ENCODE measurements at places on chromosomes 3 and 15. TPM values are rescaled to one million over a fixed set of nuclear protein-coding genes. Genes with fewer than 3 reads are reported as not detected.

Gene SPINK8
- not detected for total RNA-seq

- no peak for DNase-seq
Observed at GRCh38 chr3:123246866-123247265, 45.1 kb downstream of the SEC22A start.

- DNase-seq, result no peak
Observed at GRCh38 chr3:138817695-138818094, 17.0 kb downstream of the PIK3CB start.

Gene WDR48
- 16.4 TPM for total RNA-seq

GRCh38 chr15:88832820-88833730, 29.8 kb downstream of the ACAN start:
- no peak for DNase-seq

DNA sequence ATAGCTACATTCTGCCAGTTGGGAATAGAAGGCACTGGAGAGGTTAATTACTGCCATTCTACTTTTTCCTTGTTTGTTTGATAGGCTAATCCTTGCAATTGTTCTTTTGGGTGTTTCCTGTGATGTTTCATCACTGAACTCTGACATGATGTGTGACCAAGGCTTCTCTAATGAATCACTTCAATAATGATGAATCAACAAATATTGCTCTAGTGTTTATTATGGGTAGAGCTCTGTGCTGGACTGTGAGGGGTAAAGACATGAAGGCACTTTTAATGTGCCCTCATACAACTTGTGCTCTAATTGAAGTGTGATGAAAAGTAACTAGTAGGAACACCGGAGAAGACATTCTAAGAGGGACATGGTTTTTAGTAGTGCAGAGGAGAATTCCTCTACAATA, 233.6 kb downstream of the WDR72 start:
- DNase-seq, result no peak

DNA sequence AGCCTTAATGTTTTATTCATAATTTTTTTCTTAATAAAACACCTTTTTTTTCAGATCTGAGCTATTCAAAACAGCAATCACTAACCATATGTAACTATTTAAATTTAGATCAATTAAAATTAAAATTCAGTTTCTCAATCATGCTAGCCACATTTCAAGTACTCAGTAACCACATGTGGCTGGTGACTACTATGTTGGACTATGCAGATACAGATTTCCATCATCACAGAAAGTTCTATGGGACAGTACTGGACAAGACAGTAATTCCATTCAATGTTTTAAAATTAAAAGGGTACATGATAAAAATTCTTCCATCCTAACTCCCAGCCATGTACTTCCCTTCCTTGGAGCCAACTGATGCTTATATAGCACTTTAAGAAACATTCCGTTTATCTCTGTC, 119.3 kb downstream of the GLDN start:
- DNase-seq, result no peak

- DNase-seq, result no peak
Observed at GRCh38 chr3:126685021-126685420, 19.0 kb upstream of the CHCHD6 start.

DNA sequence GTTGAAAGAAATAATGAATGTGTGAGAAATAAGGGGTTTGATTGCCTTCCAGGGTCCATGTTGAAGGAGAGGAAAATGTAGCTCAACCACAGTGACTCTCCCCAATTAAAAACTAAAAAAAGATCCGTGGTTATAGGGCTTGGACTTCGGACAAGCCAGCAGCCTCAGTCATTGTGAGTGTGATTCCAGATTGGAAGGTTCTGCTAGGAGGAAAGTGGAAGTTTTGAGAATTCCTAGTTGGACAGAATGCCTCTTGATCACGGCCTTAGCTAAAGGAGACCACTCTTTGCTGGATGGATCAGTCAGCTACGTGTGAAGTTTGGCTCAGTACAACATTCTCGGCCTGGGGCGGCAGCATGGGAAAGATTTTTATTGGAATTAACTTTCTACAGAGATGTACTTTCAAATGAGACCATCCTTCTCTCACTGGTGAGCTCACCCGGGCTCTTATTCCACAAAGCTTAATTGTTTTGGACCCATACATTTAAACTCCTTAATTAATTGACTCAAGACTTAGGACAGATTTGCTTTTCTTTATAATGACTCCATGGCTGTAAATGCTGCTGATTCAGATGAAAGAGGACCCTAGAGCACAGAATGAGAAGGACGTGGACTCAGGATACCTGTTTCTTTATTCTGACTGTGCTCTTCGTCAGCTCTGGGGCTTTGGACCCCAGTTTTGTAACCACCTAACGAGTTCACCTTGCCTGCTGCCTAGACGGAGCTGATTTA, 27.5 kb downstream of the FLNB start:
- no peak for DNase-seq

DNA sequence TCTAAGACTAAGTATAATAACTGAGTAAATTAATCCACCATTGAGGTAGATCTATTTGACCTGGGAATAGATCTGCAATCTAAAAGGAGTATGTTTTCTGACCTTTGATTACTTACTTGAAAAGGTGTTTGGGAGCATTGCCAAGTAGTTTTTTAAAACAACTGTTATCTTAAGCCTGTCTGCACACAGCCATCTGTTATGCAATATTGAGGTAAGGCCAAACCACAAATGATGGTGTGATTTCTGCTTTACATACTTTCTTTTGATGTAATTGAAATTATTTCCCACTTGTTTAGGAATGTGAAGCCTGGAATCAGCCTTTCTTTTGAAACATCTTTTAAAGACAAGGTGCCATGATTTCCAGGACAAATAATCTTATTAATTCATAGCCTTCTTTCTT, 274.0 kb downstream of the BBX start:
- DNase-seq, result no peak

DNA sequence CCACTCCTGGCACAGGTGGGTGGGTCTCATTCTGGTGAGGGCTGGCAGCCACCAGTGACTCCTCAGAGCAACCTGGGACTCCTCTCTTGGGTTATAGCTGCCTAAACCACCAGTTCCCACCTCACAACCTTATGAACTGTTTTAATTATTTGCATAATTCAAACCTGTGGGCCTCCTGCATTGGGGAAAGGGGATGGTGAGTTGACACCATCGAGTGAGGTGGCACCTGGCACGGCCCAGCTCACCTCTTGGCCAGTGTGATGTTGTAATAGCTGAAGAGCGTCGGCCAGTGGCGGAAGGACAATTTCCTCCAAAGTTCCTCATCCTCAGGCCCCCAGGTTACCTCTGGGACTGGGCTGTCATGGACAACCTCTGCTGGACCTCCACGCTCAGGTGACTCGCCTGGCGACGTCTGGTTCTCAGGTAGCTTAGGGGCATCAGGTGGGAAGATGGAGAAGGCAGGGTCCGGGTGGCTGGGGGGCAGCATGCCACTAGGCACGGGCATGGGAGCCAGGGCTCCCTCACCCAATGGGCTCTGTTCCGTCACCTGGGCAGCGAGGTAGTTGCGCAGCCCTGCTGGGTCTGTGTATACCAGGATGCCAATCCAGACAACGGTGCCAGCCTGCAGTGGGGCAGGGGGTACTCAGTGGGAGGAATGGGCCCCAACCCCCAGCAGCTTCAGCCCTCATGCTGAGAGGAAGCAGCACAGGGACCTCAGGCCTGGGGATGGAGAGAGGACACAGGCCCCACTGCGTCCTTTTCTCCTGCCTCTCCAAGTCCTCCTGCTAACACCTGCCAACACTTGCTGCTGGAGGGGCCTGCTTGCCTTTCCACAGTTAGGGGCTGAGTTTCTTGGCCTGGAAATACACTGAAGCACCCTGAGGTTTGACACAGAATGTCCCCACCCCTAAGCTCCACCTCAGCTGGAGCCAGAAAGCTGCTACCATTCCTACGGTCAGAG, 38.5 kb downstream of the PTPN23 start:
- DNase-seq, result no peak

DNA sequence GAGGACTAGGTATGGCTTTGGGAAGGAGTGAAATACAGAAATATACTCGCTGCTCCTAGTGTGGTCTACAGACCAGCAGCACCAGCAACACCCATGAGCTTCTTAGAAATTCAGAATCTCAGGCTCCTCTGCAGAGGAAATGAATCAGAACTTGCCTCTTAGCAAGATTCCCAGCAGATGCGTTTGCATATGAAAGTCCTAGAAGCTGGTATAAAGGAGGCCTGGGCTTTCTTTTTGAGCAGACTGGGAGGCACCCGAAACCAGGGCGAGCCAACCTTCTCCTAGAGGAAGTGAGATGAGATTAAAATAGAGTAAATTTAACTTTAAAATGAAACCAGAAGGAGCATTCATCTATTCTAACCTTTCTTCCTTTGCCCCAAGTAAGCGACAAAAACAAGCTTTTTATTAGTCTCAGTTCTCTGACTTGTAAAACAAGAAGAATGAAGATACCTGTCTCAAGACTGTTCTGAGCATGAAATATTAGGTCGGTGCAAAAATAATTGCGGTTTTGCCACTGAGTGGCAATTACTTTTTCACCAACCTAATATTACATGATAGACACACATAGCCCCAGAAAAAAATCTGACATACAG, 140.0 kb downstream of the PDZRN3 start:
- no peak for DNase-seq

Gene SHF
- 1.7 TPM for total RNA-seq

GRCh38 chr15:65887565-65887964, 18.3 kb downstream of the RAB11A start:
- no peak for DNase-seq

DNA sequence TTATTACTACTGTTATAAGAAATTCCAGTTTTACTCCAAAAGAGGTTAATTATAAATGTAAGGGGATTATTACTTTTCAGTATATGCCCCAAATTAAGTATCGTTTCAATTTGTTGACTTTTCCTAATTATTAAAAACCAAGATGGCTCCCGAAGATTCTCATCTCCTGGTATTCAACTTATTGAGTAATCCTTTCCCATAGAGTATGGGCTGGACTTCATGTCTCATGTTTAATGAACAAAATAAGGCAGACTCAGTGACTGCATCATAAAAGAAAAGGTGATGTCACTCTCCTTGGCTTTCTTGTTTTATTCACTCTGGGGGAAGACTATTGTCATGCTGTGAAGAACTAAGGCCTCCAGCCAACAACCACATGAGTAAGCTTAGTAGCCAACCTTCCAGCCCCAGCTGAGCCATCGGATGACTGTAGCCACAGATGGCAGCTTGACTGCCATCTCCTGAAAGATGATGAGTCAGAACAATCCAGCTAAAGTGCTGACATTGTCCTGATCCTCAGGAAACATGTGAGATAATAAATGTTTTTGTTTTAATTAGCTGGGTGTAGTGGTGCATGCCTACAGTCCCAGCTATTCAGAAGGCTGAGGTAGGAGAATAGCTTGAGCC, 17.3 kb downstream of the IGF2BP2 start:
- no peak for DNase-seq

Gene FBN1
- total RNA-seq, result 18.3 TPM

DNA sequence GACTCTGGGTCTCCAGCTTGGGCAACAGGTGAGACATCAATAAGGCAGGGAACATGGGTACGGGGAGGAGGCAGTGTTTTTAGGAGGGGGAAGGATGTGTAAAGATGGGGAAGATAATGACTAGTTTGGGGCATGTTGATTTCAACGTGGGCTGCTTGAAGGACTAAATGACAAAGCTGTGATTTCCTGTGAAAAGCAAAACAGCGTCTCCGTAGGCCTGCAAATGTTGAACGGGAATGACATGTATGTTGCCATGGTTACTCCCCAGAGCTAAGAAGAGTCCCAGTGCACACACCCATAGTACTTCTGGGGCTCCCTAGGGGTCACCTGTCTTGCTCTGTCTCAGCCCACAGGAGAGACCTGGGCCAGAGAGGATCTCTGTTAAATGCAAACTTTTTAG, 71.3 kb upstream of the ETV5 start:
- no peak for DNase-seq

Gene ZPLD1
- not detected for total RNA-seq

GRCh38 chr15:68001811-68002210, 52.3 kb upstream of the PIAS1 start:
- DNase-seq, result no peak

Gene HDC
- 0.38 TPM for total RNA-seq

GRCh38 chr3:132784502-132785025, 62.4 kb upstream of the NPHP3 start:
- no peak for DNase-seq

Gene TRPM1
- not detected for total RNA-seq

Gene AP4E1
- 10.1 TPM for total RNA-seq

- no peak for DNase-seq
Observed at GRCh38 chr15:95541301-95541700, 789.2 kb upstream of the NR2F2 start.

- DNase-seq, result no peak
Observed at GRCh38 chr15:85880501-85881190, 85.9 kb upstream of the KLHL25 start.

- no peak for DNase-seq
Observed at GRCh38 chr15:55661428-55661827, 73.3 kb upstream of the PYGO1 start.

- no peak for DNase-seq
Observed at GRCh38 chr15:75649848-75650247, 2.1 kb downstream of the SNX33 start.

GRCh38 chr3:5188419-5189221, 1.1 kb downstream of the EDEM1 start:
- DNase-seq, result no peak

Gene SPESP1
- 2.4 TPM for total RNA-seq

Gene PLS1
- total RNA-seq, result 0.25 TPM

DNA sequence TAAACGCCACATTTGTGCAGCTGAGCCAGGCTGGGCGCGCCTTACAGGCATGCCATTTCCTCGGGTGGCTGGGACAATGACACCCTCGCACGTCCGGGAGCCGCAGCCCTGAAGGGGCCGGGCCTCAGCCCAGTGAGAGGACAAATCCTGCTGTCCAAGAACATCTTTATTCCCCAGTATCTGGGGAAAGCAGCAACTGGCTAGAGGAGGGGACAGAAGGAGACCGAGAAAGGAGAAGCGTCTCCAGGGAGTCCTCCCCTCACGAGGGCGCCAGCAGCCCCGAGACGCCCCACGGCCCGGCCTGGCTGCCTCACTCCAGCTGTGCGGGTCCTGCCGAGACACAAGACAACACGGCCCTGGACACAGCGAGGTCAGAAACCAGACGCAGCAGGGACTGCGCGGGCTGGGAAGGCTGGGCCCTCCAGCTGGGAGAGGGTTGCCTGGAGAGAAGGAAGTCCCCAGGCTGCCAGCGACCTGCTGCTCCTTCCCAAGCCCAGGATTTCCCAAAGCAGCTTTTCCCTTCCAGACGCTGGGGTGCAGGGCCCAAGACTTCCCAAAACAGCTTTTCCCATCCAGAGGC, 130.2 kb downstream of the CHSY1 start:
- peak; percentile 85 for DNase-seq

Gene FBXO40
- 152 TPM for total RNA-seq

DNA sequence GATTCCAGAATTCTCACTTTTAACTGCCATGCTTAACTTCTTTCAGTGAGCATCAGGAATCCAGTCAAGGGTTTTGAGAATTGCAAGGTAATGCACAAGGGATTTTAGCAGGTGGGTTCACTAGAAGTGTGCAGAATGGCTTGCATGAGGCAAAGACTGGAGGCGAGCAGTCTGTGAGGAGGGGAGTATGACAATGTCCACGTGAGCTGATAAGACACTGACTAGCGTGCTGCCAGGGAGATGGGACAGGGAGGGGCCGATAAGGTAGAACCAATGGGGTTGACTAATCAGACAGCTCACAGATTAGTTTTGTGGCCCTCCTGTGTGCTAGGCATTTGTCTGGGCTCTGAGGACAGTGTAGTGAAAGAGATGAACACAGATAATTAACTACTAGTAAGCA, 102.0 kb upstream of the DAZL start:
- no peak for DNase-seq

GRCh38 chr15:60414016-60414682, 16.4 kb upstream of the ANXA2 start:
- DNase-seq, result no peak

- no peak for DNase-seq
Observed at GRCh38 chr3:189430166-189430565, 201.0 kb upstream of the TP63 start.
